Uterus (tissue), 4 donors: ENCODE measurements at places on chromosomes 2 and 18. TPM values are rescaled to one million over a fixed set of nuclear protein-coding genes. Genes with fewer than 3 reads are reported as not detected.

GRCh38 chr2:46804794-46805193 lies 110.8 kb downstream of the MCFD2 start:
- no peaks in the 10 kb centered on the region for H3K4me1 ChIP-seq
- DNase-seq: no peak
- no peaks in the 10 kb centered on the region for H3K36me3 ChIP-seq
- H3K27ac ChIP-seq: no peak overlapping the region
- H3K4me3 ChIP-seq: no peak overlapping the region

DNA sequence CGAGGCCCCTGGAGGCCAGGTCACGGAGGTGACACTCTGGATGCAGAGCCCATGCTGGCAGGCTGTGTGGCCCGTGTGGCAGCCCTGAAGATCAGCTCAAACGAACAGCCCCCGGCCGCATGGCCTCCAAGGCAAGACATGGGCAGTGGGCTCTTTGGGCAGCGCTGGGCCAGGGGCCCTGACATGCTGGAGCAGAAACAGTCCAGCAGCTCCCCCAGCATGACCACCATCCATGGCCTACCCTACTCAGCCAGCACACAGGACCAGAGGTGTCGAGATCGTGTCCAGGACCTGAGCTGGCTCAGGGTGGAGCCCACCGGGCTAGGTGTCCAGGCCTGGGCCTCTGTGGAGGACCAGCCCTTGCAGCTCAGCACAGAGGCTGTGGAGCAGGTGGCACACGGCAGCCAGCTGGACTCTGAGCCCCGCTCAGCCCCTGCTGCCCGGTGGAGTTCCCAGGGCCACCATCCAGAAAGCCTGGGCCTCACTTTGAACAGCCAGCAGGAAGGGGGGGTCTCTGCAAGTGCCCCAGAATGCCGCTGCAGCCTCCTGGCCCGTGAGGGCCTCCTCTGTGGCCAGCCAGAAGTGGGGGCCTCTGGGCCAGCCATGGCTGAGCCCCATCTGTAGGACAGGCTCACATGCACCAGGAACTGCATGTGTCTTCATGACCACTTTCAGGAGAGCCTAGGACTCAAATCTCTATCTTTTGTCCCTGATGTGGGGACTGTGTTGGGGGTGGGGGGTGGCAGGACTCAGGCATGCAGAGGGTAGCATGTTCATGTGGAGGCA lies 8.9 kb downstream of the AMER3 start:
- no peaks in the 10 kb centered on the region for H3K36me3 ChIP-seq
- H3K4me1 ChIP-seq: no peaks in the 10 kb centered on the region
- DNase-seq: no peak

Gene MAP3K19
- total RNA-seq: not detected

Gene SLC9A4
- total RNA-seq: 1.2 TPM

Gene GPR75
- total RNA-seq: not detected
